Activated CD4-positive, alpha-beta T cell treated with anti-CD3 and anti-CD28 coated beads, Interleukin-2, amount 10 ng/mL, durations not matched to agents 7 days and 5 days (primary cell): ENCODE measurements at places on chromosomes 7 and 10. TPM values are rescaled to one million over a fixed set of nuclear protein-coding genes. Genes with fewer than 3 reads are reported as not detected.
A peak's percentile ranks its signal among the peaks of the same experiment; 100 is the strongest.

- no peak overlapping the region for H3K4me3 ChIP-seq
- DNase-seq = no peak
- H3K27me3 ChIP-seq = no peaks in the 10 kb centered on the region
- no peaks in the 10 kb centered on the region for H3K36me3 ChIP-seq
Observed at GRCh38 chr7:79952399-79952798, 182.2 kb upstream of the GNAI1 start.

DNA sequence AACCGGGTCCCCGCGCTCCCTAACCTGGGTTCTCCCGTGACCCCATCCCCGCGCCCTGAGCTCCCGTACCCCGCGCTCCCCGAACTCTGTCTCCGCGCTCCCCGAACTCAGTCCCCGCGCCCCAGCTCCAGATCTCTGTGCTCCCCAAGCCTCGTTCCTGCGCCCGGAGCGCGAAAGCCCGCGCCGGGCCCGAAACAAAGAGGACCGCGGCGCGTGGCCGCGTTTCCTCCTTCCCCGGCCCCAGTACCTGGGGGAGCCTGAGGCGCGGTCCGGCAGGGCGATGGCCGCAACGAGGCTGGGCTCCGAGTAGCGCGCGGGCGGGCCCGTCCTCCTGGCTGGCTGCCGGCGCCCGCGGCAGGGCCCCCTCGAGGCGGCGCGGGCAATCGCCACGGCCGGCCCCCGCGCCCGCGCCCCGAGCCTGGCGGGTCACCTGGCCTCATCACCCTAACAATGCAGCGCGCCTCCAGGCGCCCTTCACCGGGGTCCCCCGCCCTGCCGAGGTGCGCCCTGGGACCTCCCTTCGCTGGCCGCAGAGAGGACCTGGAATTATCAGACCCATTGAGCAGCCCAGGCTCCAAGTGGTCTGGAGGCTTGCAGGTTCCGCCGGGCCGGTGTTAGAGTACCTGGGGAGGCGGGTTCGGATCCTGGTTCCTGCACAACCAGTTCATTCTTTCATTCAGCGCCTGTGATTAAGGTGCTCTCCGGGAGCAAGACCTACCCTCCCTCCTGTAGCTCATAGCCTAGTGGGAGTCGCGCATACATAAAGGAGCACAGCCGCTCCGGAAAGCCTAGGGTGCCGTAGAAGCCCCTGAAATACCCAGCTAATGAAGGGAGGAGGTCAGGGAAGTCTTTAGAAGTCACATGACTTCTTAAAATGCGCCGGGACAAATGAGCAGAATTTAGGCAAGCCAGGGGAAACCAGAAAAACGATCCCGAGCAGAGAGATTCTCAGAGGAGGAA lies at the start of gene TNS3:
Gene TNS3 (minus strand): TSS at position 308 of the 960 bp plus-strand sequence. CDS start 142,475 bp downstream, outside the sequence.
- H3K36me3 ChIP-seq = no peaks in the 10 kb centered on the region
- H3K4me1 ChIP-seq = no peaks in the 10 kb centered on the region
- DNase-seq = no peak
- peaks cover 33% of the 10 kb centered on the region for H3K27me3 ChIP-seq

- H3K4me3 ChIP-seq = no peak overlapping the region
- DNase-seq = no peak
- H3K4me1 ChIP-seq = peaks cover 30% of the 10 kb centered on the region
- no peak overlapping the region for H3K27ac ChIP-seq
Observed at GRCh38 chr10:101052285-101052684, 9.5 kb upstream of the KAZALD1 start.

DNA sequence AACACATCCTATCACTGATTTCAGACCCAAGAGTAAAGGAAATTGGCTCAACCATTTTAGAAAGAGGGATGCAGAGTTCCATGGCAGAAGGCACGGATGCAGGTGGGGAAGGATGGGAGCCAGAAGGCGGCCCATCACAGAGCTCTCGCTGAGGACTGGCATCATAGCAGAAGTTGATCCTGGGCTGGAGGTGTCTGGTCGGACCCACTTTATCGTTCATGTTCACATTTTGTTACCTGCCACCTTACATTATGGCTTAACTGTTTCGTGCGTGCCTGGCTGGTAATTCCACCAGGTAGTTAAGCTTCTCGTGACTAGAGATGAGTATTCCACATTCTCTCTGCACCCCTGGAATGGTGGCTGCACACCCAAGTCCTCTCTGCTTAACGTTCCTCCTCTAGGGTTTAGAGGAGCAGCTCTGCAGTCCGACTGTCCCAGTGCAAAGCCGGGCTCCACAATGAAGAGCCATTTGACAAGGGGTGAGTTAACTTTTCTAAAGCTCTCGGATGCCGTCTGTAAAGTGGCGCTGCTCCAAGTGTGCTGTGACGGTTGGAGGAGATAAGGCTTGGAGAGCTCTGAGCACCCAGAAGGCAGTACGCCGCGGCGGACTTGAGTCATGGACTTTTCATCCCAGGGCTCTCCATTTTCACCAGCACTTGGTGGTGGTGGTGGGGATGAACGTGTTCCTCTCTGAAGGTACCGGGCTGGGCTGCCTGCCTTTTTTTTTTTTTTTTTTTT lies 157.1 kb upstream of the SHH start:
- H3K27me3 ChIP-seq = peaks cover 17% of the 10 kb centered on the region
- peaks cover 14% of the 10 kb centered on the region for H3K4me1 ChIP-seq
- H3K36me3 ChIP-seq = no peaks in the 10 kb centered on the region
- no peak overlapping the region for H3K27ac ChIP-seq

DNA sequence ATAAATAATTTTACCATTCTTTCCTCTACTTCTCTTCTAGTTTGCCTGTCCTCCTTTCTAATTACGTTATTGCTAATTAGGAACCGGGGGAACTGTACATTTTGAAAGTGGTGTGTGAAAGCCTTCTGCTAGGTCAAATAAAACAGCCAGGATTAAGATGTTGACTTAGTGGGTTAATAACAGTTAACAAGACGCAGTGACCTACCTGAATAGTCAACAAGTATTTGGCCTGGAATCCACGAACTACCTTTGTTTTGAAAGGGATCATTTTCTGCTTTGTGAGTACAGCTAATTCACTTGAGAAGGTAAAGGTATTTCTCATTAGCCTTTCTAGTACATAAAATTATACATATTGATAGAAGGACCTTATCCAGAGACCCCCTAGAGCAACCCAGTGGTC lies 139.9 kb downstream of the COL28A1 start:
- peaks cover 6% of the 10 kb centered on the region for H3K27me3 ChIP-seq
- no peaks in the 10 kb centered on the region for H3K36me3 ChIP-seq
- no peaks in the 10 kb centered on the region for H3K4me1 ChIP-seq
- H3K4me3 ChIP-seq = no peak overlapping the region
- H3K27ac ChIP-seq = no peak overlapping the region
- DNase-seq = no peak

- H3K27ac ChIP-seq = no peak overlapping the region
- DNase-seq = no peak
- H3K27me3 ChIP-seq = no peaks in the 10 kb centered on the region
- no peaks in the 10 kb centered on the region for H3K36me3 ChIP-seq
- H3K4me3 ChIP-seq = no peak overlapping the region
Observed at GRCh38 chr7:13290975-13291374, 603.5 kb downstream of the ARL4A start.

- DNase-seq = no peak
- no peaks in the 10 kb centered on the region for H3K36me3 ChIP-seq
- no peak overlapping the region for H3K4me3 ChIP-seq
- no peaks in the 10 kb centered on the region for H3K27me3 ChIP-seq
- peak overlapping the region; percentile 34 for H3K27ac ChIP-seq
- peaks cover 8% of the 10 kb centered on the region for H3K4me1 ChIP-seq
Observed at GRCh38 chr7:100413346-100413745, 15.2 kb downstream of the ZCWPW1 start.

DNA sequence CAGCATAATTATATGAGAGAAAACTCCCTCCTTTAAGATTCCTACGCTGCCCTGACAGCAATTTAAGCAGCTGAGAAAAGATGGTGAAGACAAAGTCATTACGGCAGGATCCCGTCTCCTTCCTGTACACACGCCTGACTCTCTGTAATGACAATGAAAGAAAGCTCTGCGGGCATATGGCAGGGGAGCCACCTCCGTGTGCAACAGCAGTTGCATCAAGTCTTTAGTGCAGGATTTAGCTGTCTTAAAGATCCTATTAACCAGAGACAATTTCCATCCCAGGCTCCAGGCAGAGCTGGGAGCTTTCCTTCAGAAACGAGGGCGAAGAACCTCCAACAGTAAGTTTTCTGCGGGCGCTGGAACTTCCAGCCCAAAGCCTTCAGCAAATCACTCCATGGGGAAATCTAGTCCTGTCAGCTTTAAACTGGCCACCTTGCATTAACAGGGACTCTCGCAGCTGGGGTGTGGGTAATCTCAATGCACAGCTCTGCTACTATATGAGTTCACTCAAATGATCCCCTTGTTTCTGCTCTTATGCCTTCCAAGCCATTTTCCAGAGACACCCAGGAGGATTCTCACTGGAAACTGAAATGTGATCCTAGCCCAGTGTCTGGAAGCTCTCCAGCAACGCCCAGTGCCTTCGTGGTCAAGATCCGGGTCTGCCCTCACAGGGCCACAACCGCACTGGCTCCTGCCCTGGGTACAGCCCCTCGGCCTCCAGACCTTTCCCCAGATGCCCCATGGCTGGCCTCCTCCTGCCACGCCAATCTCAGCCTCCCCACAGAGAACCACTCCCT lies 74.9 kb downstream of the CTBP2 start:
- H3K27me3 ChIP-seq = peaks cover 3% of the 10 kb centered on the region
- H3K4me3 ChIP-seq = no peak overlapping the region

DNA sequence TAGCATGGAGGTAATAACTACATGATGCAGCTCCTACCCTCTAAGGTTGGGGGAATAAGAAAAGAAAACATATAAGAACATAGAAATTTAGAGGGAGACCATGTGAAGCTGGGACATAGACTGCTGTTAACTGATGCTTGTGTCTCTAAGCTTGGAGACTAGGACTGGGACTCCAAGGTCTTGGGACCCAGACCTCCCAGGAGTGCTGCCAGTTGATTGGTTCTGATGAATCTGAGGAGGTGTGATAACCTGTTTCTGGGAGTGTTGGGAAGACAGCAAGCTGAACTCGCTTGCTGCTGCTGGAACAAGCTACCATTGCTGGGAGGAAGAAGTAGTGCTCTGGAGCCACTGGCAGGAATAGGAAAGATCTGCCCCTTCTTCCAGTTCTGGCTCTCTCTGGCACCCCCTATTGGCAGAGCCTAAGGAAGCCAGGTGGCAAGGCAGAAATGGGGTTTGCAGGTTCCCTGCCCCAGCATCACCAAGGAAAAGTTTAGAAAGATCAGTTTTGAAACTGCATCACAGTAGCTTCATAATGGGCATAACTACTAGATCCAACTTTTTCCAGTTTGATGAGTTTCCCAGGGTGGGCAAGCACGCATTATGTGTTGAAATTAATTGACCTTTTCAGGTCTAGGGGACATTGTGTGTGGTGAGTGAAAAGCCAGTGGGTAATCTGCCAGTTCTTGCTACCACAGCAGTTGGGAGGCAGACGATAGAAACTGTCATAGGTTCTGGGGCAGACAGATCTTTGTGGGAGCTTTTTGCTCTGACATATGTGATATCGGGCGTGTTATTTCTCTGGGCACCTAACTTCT lies 140.7 kb downstream of the SND1 start:
- H3K4me1 ChIP-seq = peaks cover 2% of the 10 kb centered on the region
- no peak overlapping the region for H3K27ac ChIP-seq
- H3K36me3 ChIP-seq = peaks cover 5% of the 10 kb centered on the region
- H3K27me3 ChIP-seq = no peaks in the 10 kb centered on the region
- no peak overlapping the region for H3K4me3 ChIP-seq

DNA sequence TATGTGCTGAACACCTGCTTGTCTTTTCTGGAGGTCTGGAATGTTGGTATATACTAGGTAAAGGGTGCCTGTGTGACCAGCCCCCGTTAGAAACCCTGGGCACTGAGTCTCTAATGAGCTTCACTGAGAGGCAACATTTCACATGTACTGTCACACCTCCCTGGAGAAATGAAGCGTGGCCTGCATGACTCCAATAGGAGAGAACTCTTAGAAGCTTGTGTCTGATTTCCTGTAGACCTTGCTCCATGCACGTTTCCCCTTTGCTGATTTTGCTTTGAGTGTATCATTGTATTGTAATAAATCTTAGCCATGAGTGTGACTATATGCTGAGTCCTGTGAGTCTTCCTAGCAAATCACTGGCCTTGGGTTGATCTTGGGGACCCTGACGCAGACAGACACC lies 82.8 kb downstream of the PPP1R3C start:
- no peak overlapping the region for H3K27ac ChIP-seq
- H3K27me3 ChIP-seq = no peaks in the 10 kb centered on the region
- no peak for DNase-seq
- no peaks in the 10 kb centered on the region for H3K36me3 ChIP-seq
- H3K4me3 ChIP-seq = no peak overlapping the region

- no peaks in the 10 kb centered on the region for H3K36me3 ChIP-seq
- no peaks in the 10 kb centered on the region for H3K27me3 ChIP-seq
- no peak overlapping the region for H3K4me3 ChIP-seq
- no peak for DNase-seq
Observed at GRCh38 chr7:51665045-51665780, 348.6 kb upstream of the COBL start.

DNA sequence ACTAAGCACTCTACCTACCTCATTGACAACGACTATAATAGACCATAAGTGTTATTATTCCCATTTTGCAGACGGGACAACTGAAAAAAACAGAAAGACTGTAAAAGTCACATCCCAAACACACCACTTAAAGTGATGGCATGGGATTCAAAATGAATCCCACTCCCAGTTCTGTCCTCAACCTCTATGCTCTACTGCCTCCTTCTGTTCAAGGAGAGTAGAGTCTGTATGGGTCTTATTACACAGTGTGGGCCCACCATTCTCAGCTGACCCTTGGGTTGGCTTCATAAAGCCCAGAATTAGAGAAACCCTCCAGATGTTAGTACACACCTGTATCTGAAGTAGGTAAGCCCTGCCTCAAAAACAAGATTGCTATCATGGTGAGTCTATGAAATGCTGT lies 102.2 kb downstream of the GRM8 start:
- no peak overlapping the region for H3K27ac ChIP-seq
- no peaks in the 10 kb centered on the region for H3K36me3 ChIP-seq
- no peaks in the 10 kb centered on the region for H3K4me1 ChIP-seq
- no peak for DNase-seq
- H3K4me3 ChIP-seq = no peak overlapping the region
- H3K27me3 ChIP-seq = peaks cover 7% of the 10 kb centered on the region

GRCh38 chr7:143289421-143289820 lies 1.3 kb downstream of the CASP2 start:
- no peak for DNase-seq
- H3K27me3 ChIP-seq = no peaks in the 10 kb centered on the region
- H3K4me1 ChIP-seq = peaks cover 64% of the 10 kb centered on the region
- peak overlapping the region; percentile 90 for H3K4me3 ChIP-seq

- H3K36me3 ChIP-seq = no peaks in the 10 kb centered on the region
- H3K4me1 ChIP-seq = peaks cover 2% of the 10 kb centered on the region
- peaks cover 11% of the 10 kb centered on the region for H3K27me3 ChIP-seq
- peak; percentile 62 for DNase-seq
- H3K27ac ChIP-seq = no peak overlapping the region
Observed at GRCh38 chr10:30591249-30591670, 38.3 kb downstream of the LYZL2 start.

GRCh38 chr7:105782391-105783042 lies 93.9 kb downstream of the ATXN7L1 start:
- H3K4me3 ChIP-seq = no peak overlapping the region
- H3K27me3 ChIP-seq = peaks cover 16% of the 10 kb centered on the region
- no peak for DNase-seq
- H3K27ac ChIP-seq = no peak overlapping the region
- peaks cover 10% of the 10 kb centered on the region for H3K4me1 ChIP-seq

The ASB10 gene
- not detected for total RNA-seq

The LIPJ gene
- not detected for total RNA-seq

The NYAP1 gene
- total RNA-seq = 0.32 TPM

The ST8SIA6 gene
- 0.20 TPM for total RNA-seq

The HOXA6 gene
- not detected for total RNA-seq

The DNMBP gene
- total RNA-seq = 3.2 TPM

The GPR85 gene
- total RNA-seq = not detected

The INHBA gene
- total RNA-seq = not detected
